HAP-1 (cell line): ENCODE measurements at places on chromosomes 5 and 9.
A peak's percentile ranks its signal among the peaks of the same experiment; 100 is the strongest.

- no peak for DNase-seq
Measured at GRCh38 chr5:154873791-154874331, 15.4 kb downstream of the CNOT8 start.

DNA sequence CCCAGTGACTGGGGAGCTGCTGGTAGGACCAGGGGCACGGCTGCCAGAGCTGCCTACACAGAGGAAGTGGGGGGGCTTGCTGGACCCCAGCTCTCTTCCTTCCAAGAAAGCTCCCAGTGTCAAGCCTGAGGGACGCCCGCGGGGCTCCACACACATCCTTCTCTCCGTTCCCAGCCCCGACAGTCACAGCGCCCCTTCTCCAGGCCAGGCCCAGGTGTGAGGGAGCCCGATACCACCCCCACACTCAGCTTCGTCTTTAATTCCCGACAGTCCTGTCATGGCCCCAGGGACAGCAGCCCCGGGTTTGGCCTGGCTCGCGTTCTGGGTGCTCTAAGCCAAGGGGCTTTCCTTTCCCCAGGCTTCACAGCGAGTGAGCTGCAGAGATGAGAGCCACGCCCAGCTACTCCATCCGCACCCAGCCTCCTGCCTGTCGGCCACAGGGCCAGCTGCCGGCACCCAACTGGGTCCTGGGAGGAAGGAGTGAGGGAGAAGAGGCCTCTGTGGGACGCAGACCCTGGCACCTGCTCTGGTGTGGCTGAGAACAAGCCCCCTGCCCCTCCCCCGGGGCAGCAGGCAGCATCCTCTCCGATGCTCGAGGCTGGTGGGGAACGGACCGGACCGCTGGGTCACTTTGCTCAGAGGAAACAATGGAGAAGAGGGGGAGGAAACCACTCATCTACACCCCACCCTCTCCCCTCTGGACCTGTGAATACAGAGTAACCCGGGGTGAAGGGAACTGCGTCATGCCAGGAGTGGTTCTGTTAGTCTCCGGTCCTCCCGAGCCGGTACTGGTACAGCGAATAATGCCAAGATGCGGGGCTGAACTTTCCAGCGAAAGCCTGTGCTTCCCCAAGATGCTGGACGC, 53.9 kb upstream of the PHYKPL start:
- no peak for DNase-seq

GRCh38 chr9:121285835-121286687, 18.1 kb downstream of the GSN start:
- peak; percentile 73 for DNase-seq

DNA sequence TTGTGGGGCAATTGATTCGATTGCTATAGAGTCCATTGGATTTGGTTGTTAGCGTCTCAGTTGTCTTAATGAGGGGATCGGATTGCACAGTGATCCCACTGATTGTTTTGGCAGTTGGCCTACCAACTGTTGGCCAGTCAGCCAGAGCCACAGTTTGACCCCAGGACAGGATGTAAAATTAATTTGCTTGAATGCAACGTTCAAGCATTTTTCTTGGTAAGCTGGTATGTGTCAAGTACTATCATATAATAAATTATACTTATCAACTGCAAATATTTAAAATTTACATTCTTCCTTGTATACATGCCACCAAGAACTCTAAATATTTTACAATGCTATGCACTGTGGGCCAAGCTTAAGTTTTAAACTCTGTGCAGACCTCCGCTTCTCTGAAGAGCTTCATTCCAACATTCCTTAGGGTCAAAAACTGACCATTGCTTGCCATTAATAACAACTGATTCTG, 80.4 kb upstream of the OSMR start:
- DNase-seq: no peak

DNA sequence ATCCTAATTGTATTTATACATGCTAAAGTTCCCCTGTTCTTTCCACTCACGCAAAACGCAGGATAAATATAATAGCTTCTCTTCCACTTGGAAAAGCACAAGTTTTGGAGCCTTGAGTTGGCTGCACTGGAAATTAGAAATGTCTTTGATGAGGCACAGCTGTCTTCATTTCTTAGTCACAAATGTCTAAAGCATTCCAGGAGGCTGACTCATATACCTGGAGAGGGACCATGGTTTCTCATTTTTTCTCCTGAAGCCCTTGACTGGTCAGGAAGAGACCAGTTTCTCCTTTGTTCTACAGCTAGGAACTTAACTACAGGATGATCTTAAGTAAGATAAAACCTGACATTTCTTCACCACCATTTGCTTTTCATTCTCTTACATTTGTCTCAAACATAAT, 16.2 kb downstream of the MTX3 start:
- no peak for DNase-seq

GRCh38 chr5:61333321-61333953, 1.4 kb downstream of the ZSWIM6 start:
- DNase-seq: peak; percentile 55

- peak; percentile 25 for DNase-seq
Measured at GRCh38 chr5:142364251-142365145, 39.7 kb upstream of the SPRY4 start.

GRCh38 chr9:127825319-127826051, 22.8 kb downstream of the FPGS start:
- DNase-seq: peak; percentile 32

- peak; percentile 73 for DNase-seq
Measured at GRCh38 chr9:120619751-120620655, 40.0 kb upstream of the CDK5RAP2 start.

DNA sequence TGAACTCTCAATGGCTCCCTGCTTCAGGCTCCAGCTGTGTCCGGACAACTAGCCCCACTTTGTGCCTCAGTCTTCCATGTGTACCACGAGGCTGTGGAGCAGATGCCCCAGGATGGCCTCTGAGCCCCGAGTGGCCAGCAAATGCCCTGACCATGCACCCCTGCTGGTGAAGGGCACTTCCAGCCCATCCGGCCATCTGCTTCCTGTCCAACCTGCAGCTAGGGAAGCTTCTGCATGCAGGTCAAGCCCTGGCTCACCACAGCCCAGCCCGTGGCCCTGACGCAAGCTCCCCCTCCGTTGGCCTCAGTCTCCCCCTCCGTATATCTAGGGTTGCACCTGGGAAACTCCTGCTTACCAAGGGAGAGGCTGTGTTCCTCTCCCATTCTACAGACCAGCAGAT, 4.8 kb downstream of the NINJ1 start:
- DNase-seq: no peak

GRCh38 chr9:136112541-136112940, 6.1 kb downstream of the TMEM250 start:
- DNase-seq: no peak

GRCh38 chr9:103193992-103194391, 198.9 kb downstream of the CYLC2 start:
- DNase-seq: no peak

- DNase-seq: no peak
Measured at GRCh38 chr5:68196876-68197275, 18.7 kb upstream of the PIK3R1 start.

GRCh38 chr5:19564036-19564435, 424.0 kb downstream of the CDH18 start:
- DNase-seq: no peak

DNA sequence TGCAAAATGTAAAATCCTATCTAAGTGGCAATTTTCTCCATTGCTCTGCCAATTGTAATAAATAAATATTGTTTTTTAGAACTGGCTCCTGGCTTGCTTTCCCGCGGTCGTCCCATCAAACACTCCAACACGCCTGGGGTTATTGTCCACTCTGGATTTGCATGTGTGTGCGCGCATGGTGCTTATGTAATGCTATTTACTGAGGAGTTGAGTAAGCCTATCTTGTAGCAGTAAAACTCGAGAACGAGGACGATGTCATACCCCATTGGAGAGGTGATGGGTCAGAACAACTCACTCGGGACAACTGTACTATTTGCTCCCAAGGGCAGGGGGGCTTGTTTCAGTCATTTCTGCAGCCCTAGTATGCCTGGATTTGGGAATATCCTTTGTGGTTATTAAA, 220.9 kb downstream of the PAX5 start:
- DNase-seq: no peak

DNA sequence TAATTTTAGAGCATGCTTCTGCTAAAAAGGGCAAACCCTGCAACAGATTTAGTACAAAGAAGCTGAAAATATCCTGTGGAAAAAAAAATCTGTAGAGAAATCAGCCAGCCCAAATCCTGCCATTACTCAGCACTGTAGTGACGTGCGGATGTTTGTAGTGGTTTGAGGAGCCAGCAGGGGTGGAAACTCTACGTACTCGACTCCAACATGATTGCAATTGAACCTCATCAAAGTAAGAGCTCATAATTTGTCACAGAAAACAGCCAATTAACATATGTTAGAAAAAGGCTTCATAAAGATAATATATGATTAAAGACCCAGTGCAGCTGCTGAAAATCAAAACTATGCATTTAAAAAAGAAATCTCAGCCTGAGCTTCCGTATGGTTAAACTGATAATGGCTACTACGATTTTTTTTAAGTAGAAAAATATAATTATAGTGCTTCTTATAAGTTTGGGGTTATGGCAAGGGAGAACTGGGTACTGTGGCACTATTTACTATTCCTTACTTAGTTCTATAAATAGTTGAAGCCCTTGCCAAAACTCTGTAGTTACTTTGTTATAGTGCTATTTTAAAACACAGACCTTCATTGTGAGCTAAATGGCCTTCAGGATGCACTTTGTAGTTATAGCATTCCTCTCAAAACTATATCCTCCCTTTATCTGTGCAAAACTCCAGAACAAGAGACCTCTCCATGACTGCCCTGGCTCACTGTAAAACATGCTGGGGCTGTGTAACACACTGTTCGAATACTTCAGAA, 49.4 kb downstream of the MEF2C start:
- no peak for DNase-seq

DNA sequence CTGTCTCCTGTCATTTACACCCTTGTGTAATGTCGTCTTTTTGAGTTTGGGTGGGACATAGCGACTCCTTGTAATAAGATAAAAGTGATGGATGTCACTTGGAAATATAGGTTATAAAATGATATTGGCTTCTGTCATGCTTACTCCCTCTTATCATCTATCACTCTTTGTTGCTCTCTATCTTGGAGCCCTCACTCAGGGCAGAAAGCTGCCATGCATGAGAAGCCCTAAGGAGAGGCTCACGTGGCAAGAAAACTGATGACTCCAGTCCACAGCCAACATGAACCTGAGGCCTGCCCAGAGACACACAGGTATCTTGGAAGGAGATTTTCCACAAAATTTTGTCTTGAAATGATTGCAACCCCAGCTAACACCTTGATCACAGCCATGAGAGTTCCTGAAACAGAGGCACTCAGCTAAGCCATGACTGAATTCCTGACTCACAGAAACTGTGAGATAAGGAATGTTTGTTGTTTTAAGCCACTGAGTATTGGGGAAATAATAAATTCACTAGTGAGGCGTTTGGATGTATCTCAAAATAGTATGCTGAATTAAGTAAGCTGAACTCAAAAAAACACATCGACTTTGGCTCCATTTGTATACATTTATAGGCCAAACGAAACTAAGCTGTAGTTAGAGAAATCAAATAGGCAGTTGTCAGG, 216.7 kb downstream of the CDH18 start:
- no peak for DNase-seq

DNA sequence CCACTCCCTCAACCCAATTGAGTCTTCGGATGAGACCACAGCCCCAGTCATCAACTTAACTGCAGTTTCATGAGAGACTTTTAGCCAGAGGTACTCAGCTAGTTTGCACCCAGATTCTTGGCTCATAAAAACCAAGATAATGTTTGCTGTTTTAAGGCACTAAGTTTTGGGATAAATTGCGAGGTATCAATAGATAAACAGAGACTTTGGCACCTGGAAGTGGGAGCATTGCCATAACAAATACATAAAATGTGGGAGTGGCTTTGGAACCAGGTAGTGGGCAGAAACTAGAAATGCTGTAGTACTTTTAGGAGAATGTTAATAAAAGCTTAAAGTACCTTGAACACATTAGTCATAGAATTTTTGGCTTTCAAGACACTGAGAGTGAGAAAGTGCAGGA, 439.8 kb downstream of the SH3GL2 start:
- DNase-seq: no peak
